Lung microvascular endothelial cell (primary cell): ENCODE measurements at places on chromosomes 1 and 21.

DNA sequence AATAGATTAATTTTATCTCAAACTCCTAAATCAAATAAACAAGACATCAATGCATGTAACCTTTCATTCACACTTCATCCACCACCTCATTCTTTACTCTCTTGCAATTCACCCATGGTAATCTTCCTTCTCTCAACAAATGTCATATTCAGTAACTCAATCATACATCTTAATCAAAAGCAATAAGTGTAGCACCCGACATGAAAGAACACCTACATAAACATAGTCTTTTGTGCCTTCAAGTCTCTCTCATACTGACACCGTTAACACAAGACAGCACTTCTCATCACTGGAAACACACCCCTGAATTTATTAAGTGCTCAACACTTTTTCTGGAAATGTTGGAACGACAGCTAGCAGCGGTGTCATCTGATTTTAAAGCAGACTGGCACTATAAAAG is 225.9 kb downstream of the TTLL7 start:
- no peak for DNase-seq

DNA sequence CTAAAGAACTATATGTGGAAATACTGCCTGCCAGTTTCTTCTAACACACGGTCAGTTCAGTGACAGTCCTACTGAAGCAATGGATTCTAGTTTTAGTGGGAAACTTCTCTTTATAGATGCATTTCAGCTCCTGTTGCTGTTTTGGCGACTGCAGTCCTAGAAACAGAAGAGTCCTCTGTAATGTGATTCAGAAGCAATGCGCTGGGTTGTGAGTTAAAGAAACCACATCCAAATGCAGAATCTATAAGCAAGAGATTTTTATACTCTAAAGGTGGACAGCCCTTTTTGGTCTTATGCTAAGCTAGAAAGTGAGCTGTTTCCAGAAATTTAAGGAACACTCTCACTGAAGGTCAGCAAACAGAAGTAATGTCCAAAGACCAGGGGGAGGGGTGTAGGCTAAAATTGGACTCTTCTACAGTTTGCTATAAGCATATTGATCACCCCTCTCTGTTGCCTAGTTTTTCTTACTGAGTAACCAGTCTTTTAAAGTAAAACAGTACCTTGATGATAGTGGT is 30.8 kb downstream of the DUSP10 start:
- DNase-seq: no peak

- DNase-seq: no peak
Observed at GRCh38 chr1:100076744-100077143, 56.0 kb downstream of the SASS6 start.

GRCh38 chr1:154840269-154841176 is 29.6 kb downstream of the KCNN3 start:
- peak; percentile 71 for DNase-seq

- DNase-seq: no peak
Observed at GRCh38 chr1:23288201-23288600, 55.9 kb downstream of the HNRNPR start.

- DNase-seq: no peak
Observed at GRCh38 chr1:41278076-41278475, 36.0 kb upstream of the SCMH1 start.

GRCh38 chr1:212118167-212118871 is 82.8 kb downstream of the DTL start:
- DNase-seq: peak; percentile 60

GRCh38 chr1:31041529-31041928 is 24.0 kb downstream of the PUM1 start:
- no peak for DNase-seq

GRCh38 chr1:229086686-229087085 is 184.2 kb upstream of the RAB4A start:
- no peak for DNase-seq

DNA sequence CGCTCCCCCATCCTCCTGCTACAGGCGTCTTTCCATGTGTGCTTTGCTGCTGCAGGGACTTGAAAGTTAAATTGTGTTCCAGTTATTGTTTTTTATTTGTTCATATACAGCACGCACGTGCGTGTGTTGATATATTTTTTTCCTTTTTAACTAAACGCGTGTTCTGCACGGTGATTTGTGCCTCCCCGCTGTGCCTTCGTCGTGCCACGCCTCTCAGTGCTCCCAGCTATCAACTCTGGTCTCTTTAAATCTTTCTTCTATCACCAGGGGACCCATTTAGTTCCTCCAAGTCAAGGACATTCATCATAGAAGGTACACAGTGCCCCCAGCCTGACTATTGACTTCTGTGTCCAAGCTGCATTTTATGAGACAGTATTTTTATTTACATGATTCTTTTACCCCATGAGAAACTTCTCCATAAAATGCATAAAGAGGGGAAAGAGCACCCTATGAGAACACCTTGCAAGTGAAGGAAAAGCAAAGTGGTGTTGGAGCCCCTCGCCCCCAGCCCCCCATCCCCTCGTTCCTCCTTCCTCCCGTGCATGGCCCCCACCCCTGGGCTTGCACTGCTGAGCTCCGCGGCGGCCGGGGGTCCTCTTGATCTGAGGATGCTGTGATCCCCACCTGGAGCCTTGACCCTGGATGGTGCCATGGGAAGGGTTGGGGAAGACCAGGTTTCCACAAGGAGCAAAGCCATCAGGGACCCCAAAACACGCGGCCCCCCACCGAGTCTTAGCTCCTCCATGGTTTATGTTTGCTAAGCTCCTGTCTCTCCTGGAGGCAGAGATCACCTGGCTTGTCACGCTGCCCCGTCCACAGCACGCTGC is 45.5 kb downstream of the KCNAB2 start:
- DNase-seq: no peak

DNA sequence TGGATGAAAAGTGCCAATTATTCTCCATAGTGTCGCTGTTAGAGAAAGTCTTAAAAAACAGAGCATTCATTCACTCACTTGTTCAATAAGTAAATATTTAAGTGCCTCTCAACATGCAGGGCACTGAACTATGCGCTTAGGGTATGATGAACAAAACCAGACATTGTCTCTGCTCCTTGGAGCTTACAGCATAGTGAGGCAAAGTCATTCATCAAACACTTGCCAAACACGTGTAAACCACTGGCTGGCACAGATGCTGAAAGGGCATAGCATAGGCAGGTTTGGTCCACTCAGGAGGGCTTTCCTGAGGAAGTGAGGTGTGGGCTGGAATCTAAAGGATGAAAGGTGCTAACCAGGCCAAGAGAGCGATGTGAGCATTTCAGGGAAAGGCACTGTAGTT is 27.6 kb upstream of the RD3 start:
- DNase-seq: no peak

GRCh38 chr1:85577419-85578320 is 2.9 kb upstream of the CCN1 start:
- peak; percentile 74 for DNase-seq

- DNase-seq: peak; percentile 44
Observed at GRCh38 chr1:155801149-155801548, 55.9 kb downstream of the GON4L start.

DNA sequence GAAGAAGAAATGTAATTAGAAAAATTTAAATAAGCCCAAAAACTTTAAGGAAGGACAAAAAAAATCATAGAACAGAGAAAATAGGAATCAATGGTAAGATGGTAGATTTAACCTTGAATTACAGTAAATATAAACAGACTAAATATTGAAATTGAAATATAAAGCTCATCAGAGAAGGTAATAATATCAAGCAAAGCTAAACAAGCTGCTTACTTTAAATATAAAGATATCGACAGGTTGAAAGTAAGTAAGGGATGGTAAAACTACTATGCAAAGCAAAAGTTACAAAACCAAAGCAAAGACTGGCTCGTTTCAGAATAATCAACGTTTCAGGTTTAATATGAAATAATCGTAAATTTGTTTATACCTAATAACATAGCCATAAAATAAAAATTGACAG is 137.0 kb upstream of the KCNJ15 start:
- no peak for DNase-seq

GRCh38 chr1:6385488-6386191 is 7.9 kb downstream of the ACOT7 start:
- peak; percentile 87 for DNase-seq

GRCh38 chr1:156844102-156844501 is 14.8 kb downstream of the INSRR start:
- DNase-seq: no peak
